ENCODE measurements at places on chromosomes 2 and 18. TPM values are rescaled to one million over a fixed set of nuclear protein-coding genes. Genes with fewer than 3 reads are reported as not detected.

DNA sequence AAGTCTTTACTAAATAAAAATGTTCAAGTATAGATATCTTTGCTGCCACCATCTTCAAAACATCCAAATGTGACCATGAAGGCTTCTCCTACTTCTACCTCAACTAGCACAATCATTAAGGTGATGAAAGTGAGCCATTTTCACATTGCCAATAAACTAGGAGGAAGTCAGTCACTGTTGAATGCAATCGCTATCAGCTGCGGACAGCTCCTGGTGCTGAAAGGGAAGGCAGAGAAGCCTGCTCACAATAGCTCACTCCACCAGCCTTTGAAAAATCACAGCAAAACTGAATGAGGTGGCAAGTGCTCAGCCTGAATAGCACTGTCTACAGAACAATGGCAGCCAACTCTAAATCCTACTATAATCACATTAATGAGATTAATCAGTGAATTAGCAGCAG, 2.2 kb downstream of the MYT1L start:
- DNase-seq, result peak; percentile 91

GRCh38 chr2:189549449-189549832, 31.1 kb downstream of the SLC40A1 start:
- no peak for DNase-seq

GRCh38 chr2:75637568-75637967, 9.0 kb upstream of the MRPL19 start:
- no peak for DNase-seq

GRCh38 chr2:108169982-108170625, 69.7 kb upstream of the SULT1C3 start:
- DNase-seq, result peak; percentile 41

DNA sequence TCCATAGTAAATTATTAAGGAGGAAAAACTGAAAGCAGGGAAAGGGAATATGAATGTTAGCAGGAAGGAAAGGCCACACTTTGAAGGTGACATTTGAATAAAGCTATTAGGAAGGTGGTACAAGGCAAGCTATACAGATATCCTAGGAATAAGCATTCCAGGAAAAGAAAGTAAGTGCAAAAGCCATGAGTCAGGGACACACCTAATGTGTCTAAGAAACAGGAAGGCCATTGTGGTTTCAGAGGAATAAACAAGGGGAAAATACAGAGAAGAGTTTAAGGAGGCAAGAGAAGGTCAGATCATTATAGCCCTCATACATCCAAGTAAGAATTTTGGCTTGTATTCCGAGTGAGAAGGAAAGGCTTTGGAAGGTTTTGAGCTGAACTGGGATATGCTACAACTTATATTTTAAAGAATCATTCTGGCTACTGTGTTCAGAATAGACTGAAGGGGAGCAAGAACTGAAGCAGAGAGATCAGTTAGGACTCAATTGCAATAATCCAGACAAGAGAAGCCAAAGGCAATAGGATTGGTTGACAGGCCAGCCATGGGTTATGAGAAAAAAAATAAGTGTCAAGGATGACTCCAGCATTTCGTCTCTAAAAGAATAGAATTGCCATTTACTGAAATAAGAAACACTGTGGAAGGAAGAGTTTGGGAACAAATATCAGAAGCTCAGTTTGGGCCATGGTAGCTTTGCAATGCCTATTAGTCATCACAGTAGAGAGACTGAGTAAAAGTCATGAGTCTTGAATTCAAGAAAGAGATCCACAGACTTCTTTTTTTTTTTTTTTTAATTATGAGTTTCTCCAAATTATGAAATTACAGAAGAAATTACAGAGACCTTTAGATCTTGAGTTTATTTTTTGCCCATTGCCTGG, 11.3 kb downstream of the RAD51AP2 start:
- no peak for DNase-seq

DNA sequence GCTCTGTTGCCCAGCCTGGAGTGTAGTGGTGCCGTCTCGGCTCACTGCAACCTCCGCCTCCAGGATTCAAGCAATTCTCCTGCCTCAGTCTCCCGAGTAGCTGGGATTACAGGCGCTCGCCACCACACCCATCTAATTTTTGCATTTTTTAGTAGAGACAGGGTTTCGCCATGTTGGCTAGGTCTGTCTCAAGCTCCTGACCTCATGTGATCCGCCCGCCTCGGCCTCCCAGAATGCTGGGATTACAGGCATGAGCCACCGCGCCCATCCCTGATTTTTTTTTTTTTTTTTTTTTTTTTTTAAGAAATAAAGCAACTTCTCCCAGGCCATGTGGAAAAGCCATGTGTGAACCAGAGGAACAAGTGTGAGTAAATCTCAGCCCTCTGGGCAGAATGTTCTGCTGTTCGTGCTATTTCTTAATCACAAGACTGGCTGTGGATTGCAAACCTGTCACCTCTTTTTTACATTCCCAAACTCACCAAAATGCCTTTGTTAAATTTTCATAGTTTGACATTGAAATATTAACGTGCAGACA, 6.4 kb upstream of the SH3BP4 start:
- DNase-seq, result no peak

DNA sequence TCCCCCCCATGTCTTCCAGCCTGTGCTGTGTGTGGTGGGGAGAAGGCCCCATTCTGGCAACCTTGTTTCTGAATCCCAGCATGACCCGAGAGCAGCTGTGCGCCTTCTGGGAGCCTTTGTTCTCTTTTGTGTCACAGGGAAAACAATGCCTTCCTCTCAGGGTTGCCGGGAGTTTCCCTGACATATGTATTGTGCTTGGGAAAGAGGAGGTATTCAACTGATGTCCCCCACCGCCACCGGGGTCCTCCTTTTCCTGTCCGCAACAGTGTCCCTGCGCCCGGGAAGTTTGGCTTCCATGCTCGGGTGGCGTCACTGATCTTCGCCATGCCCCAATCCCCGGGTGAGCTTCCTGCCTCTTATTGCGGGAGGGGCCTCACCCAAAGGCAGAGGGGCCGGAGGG, 77.5 kb upstream of the ASB18 start:
- peak; percentile 67 for DNase-seq

GRCh38 chr2:222305516-222306392, 7.0 kb upstream of the PAX3 start:
- peak; percentile 84 for DNase-seq

The DHRS9 gene
- not detected for total RNA-seq
